ENCODE measurements at places on chromosomes 2 and 18. TPM values are rescaled to one million over a fixed set of nuclear protein-coding genes. Genes with fewer than 3 reads are reported as not detected.

The SERPINB11 gene
- not detected for total RNA-seq

The DES gene
- not detected for total RNA-seq

The IL36G gene
- not detected for total RNA-seq

The CNDP1 gene
- not detected for total RNA-seq

The ABHD1 gene
- total RNA-seq = 0.96 TPM

Data from activated T-helper 1 cell treated with anti-CD3 and anti-CD28 coated beads, Interleukin-12 subunit alpha, Interleukin-12 subunit beta, Interleukin-2, Interleukin-4 antibody, amounts not matched to agents 30 ng/mL and 10 ng/mL and 1 ng/mL, durations not matched to agents 14 hours and 24 hours and 36 hours (primary cell).